ENCODE measurements at places on chromosomes 4 and X. TPM values are rescaled to one million over a fixed set of nuclear protein-coding genes. Genes with fewer than 3 reads are reported as not detected.

DCHS2 gene
- total RNA-seq = 6.3 TPM

FOXR2 gene
- not detected for total RNA-seq

VSIG4 gene
- total RNA-seq = 14.7 TPM

TIGD4 gene
- 3.1 TPM for total RNA-seq

CACNA1F gene
- total RNA-seq = not detected

MXRA5 gene
- 1.6 TPM for total RNA-seq

TMSB4X gene
- 3,417 TPM for total RNA-seq

Measured in parietal lobe (tissue), 2 donors.